Kidney epithelial cell (primary cell): ENCODE measurements at places on chromosomes 6 and 20.
A peak's percentile ranks its signal among the peaks of the same experiment; 100 is the strongest.

- DNase-seq: no peak
Measured at GRCh38 chr6:24744911-24745310, 26.0 kb upstream of the C6orf62 start.

DNA sequence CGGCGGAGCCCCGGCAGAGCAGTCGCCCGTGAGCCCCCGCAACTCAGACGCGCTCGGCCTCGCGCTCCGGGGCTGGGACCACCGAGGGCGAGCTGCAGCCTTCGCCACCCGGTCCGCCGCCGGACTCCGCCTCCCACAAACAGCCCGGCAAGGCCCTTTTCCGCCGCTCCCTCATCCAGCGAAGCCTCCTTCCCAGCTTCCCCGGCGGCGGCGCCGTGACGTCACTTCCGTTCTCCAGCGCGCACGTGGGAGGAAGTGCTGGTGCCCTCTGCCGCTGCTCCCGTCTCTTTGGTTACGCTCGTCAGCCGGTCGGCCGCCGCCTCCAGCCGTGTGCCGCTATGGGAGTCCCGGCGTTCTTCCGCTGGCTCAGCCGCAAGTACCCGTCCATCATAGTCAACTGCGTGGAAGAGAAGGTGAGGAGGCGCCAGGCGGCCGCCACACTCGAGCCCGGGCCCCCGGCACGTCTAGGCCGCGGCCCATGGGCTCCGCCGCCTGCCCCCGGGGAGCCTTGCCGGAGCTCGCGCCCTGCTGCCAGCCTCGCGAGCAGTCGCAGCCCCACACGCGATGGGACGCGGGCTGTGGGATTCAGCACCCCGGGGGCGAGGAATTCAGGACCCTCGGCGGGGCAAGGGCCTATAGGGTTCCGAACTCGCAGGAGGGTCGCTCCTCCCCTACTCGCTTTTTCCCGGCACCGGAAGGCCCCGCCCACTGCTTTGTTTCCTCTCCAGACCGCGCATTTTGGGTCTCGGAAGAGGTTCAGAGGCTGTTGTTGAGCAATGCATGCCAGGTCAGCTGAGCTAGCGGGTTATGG lies at the start of gene XRN2:
Gene XRN2 (plus strand): TSS at position 271 of the 811 bp plus-strand sequence. CDS start 68 bp downstream, at position 339.
- DNase-seq: peak; percentile 67

- no peak for DNase-seq
Measured at GRCh38 chr6:101386982-101387381, 6.5 kb upstream of the GRIK2 start.

- no peak for DNase-seq
Measured at GRCh38 chr20:5835871-5836270, 85.7 kb downstream of the SHLD1 start.

DNA sequence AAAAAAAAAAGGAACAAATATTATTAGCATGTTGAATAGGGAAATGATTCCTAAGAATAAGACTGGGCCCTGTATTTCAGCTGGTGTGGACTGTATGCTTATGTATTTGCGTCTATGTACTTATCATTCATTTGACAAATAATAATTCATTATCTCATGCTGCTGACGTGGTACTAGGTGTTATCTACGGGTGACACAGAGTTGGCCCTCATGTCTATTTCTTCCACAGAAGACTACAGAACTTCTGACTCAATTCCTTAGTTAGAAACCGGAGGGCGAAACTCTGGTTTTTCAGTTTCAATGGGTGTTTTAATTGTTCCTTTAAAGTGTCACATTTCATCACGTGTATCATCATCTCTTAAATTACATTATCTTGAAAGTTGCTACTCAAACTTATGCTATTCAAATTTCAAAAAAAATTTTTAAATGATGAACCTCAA lies 305.9 kb downstream of the CLIC5 start:
- DNase-seq: no peak
